ENCODE measurements at places on chromosomes 5 and 9. TPM values are rescaled to one million over a fixed set of nuclear protein-coding genes. Genes with fewer than 3 reads are reported as not detected.

DNA sequence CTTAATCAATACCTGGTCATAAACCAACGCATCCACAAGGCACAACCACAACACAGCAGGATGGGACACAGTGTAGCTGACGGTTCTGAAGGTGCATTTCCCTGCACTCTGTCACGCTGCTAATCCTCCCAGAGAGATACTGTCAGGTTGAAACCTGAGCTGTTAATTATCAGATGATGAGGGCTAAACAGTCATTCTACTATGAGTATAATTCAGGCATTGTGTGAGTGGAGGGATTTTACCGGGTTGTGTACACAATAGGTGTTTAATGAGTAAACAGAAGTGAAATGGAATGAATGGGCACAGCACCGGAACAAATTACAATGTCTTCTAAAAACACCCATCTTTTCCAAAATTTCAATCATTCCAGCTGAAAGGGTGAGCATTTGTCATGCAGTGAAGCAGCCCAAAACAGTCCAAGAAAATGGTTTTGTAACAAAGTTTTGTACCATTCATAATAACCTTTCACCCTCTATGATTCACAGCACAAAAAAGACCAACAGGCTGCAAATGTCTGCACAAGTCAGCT lies 71.5 kb downstream of the ABCA1 start:
- DNase-seq, result no peak

MARVELD2 gene
- total RNA-seq, result 16.7 TPM

ZNF462 gene
- total RNA-seq, result 19.9 TPM

SPATA31C1 gene
- total RNA-seq, result not detected

C5orf34 gene
- total RNA-seq, result 0.97 TPM

TAS2R1 gene
- not detected for total RNA-seq

LNPEP gene
- 56.9 TPM for total RNA-seq

GRCh38 chr5:143101121-143101520 lies 302.4 kb downstream of the NR3C1 start:
- no peak for DNase-seq

GRCh38 chr5:173719731-173720082 lies 103.3 kb upstream of the BOD1 start:
- DNase-seq, result no peak

TSLP gene
- total RNA-seq, result 0.49 TPM

PGM5 gene
- total RNA-seq, result 16.8 TPM

DNA sequence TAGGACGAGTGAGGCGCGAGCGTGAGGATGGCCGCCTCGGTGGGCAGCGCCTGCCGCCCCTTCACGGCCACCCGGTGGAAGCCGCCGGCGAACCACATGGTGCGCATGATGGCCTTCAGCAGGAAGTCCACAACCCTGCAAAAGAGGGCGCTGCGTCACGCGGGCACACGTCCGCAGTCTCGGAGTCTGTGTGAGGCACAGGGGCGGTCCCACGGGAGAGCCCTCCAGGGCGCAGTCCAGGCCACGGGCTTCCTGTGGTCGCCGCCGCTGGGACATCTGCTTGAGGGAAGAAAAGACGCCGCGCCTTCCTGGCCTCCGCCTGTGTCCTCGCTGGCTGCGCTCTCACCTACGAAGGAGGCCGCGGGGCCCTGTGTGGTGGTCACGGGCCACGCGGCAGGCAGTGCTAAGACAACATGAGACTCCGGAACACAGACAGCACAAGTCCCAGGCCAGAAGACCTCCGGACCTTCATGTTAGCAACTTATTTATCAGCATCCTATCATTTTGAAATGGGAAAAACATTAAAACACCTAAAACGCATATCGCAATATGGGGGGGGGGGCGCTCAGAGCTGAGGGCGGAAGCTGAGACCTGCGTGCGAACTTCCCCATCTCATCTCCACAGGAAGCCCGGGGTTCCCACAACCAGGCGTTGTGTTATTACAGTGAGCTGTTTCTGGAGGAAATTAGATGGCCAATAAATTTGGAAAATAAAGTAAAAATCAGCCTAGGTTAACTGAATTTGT lies 28.8 kb downstream of the LPCAT1 start:
- DNase-seq, result peak; percentile 35

C8G gene
- total RNA-seq, result not detected

GRCh38 chr9:125444166-125444565 lies 182.5 kb downstream of the GAPVD1 start:
- no peak for DNase-seq

- DNase-seq, result no peak
Measured at GRCh38 chr5:144332265-144332664, 161.6 kb downstream of the KCTD16 start.

EMB gene
- total RNA-seq, result 20.0 TPM

MOB3B gene
- total RNA-seq, result 11.0 TPM

DNA sequence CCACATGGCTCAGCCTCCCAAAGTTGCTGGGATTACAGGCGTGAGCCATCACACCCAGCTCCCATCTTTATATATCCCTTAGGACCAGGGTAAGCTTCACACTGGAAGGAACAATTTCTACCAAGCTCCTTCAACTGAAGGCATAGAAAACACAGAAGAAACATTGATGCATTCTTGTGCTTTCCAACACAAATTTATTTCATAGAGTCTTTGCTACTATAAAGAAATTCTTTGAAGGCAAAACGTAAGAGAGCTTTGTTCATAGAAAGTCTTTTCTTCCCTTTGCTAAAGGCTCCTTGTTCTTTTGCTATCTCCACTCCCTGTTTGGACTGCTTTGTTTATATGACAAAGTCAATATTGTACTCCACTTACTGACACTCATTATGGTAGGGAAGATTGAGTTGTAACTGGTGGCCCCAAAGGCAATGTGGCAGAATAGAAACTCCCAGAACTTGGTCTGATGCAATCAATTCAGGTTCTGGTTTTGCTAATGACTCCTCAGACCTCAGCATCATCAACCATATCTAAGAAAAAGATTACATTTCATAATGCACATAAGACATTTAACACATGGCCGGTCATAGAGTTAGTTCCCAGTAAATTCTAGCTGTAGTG lies 97.4 kb upstream of the CLINT1 start:
- DNase-seq, result no peak

- DNase-seq, result no peak
Measured at GRCh38 chr5:68114378-68115040, 101.0 kb upstream of the PIK3R1 start.

DNA sequence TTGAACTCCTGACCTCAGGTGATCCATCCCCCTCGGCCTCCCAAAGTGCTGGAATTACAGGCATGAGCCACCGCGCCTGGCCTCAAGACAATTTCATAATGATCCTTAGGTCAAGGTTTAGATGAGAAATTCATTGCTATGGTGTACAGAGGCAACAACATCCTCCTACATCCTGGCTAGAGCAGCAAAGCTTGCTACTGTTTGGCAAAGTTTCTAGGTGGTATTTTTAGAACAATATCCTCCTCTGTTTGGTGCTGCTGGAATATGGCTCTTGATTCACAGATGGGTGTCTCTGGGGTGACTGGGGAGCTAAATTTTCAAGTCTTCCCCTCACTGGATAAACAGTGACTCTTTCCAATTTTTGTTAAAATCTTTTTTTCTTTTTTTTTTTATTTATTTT lies 30.6 kb downstream of the CRHBP start:
- no peak for DNase-seq

DNA sequence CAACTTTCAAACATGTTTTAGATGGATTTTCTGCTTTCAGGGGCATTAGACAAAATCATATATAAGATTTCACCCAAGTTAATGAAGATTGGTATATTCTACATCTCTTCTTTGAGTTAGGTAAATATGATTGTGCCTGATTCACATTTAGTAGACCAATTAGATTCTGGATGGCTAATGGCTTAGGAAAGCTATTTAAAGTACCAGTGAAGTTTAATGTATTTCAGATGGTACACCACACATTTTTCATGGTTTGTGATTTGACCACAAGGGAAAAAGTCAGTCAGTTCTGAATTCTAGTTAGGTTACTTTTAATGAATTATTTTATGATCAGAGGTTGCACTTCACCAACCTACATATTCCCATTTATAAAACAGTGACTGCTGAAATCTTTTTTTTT lies 409.7 kb downstream of the ADGRV1 start:
- no peak for DNase-seq

DNA sequence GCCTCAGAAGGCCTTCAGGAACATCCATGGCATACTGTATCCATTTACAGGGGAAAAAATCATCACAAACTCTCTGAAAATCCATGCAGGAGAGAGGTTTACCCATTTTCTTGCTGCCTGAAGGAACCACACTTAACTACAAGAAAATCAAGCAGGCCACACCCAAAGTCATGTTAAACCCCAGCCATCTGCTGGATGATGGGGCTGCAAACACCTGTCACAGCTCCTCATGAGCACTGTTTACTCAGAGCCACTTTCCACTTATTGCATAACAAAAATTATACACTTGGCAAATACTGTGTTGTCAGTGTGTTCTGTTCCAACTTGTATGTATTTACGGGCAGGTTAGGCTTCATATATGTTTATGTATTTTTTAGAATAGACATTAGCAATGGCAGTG lies 35.8 kb downstream of the PPIC start:
- no peak for DNase-seq

DNA sequence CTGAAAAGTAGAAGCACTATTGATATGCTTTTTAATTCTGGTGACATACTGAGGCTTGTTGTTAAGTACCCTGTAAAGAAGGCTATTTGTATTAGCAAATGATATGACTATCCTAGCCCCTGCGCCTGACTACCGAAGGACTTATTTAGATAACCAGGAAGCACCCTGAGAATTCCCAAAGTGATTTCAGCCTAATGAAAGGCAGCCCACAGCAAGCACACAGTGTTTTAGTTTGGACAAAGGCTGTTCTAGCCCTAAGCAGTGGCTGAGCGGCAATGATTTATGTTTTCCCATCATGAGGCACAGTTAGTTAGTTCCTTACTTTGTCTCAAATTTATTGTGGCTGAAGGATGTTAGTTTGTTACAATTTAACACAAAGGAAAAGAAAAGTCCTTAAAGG lies 235.3 kb downstream of the KCTD16 start:
- DNase-seq, result no peak

Data from lower leg skin (tissue), 4 donors.